Activated T-helper 1 cell treated with anti-CD3 and anti-CD28 coated beads, Interleukin-2, amount 50 U/mL, for 16 hours (primary cell): ENCODE measurements at places on chromosomes 1 and 21.
A peak's percentile ranks its signal among the peaks of the same experiment; 100 is the strongest.

DNA sequence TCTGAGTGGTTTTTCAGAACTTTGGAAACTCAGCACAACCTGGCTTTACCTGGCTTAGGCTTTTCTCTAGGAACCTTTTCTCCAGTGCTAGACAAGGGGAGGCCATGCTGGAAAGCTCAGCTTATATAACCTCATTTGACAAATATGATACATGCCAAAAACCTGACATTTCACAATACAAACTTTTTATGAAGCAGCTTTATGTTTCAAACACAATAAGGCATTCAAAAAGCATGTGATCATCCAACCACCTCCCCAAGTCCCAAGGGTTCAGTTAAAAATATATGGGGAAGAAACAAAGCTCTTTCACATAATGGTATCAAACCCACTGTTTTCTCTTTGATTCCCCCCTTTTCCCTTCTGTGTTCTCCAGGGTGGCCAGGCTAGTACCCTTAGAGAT is 63.7 kb downstream of the ZC3H11B start:
- DNase-seq, result no peak

DNA sequence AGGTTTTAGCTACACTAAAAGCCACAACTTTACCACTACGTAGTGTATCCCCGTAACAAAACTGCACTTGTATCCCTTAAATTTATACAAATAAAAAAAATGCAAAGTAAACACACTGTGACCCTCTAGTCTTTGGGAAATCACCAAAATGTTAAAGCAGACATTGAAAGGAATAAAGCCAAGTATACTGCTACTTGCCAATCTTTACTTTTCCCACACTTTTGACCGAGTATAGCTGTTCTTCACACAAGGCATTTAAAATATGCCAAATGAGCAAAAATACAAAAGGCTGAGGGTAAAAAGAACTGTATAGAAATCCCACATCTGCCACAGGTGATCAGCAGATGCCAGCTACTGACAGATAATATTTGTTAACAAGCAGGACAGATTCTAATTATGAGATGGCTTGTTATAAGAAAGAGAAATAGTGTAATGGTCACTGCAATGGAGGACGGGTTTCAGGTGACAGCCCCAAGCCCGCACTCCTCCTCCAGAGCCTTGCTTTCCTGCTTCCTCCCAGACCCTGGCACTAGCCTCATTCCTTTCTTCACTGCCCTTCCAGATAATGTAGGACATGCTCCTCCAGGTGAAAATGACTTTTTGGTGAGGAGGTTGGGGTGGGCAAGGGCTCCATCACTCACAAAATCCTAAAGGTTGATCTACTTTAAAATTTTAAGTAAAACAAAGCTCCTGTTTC is 18.1 kb downstream of the KCNT2 start:
- DNase-seq, result no peak

- DNase-seq, result no peak
These were observed 22.6 kb downstream of the COL18A1 start for GRCh38 chr21:45427331-45428271.

DNA sequence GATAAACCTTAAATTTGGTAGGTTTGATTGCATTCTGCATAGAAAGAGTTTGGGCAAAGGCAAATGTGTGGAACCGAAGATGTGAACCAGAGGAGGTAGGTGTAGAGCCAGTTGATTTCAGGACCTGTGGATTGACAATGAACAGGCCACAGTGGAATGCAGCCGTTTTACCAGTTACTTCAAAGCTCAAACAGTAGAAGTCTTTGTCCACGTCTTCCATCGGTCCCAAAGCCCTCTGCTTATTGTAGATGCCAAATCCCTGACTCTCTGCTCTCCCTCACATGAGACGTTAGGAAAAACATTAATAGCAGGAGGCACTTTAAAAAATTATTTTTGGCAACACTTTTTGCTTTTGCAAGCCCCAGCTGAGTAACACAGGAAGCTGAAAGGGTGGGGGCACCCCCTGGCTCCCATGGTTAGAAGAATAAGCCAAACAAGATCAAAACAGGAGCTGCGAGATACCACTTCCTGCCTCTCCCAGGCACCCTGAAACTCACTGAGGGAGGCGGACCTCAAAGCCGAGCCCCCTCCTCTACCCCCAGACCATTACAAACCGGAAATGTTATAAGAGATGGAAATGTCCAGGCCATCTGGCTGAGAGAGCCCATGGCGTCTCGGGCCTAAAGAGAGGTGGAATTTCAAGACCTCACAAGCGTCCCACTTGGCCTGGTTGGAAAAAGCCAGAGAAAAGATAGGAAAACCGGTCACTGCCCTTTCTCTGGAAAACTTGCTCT is 13.5 kb downstream of the TRAF3IP3 start:
- peak; percentile 47 for DNase-seq

- DNase-seq, result no peak
These were observed 23.3 kb upstream of the GBP2 start for GRCh38 chr1:89149229-89149628.

DNA sequence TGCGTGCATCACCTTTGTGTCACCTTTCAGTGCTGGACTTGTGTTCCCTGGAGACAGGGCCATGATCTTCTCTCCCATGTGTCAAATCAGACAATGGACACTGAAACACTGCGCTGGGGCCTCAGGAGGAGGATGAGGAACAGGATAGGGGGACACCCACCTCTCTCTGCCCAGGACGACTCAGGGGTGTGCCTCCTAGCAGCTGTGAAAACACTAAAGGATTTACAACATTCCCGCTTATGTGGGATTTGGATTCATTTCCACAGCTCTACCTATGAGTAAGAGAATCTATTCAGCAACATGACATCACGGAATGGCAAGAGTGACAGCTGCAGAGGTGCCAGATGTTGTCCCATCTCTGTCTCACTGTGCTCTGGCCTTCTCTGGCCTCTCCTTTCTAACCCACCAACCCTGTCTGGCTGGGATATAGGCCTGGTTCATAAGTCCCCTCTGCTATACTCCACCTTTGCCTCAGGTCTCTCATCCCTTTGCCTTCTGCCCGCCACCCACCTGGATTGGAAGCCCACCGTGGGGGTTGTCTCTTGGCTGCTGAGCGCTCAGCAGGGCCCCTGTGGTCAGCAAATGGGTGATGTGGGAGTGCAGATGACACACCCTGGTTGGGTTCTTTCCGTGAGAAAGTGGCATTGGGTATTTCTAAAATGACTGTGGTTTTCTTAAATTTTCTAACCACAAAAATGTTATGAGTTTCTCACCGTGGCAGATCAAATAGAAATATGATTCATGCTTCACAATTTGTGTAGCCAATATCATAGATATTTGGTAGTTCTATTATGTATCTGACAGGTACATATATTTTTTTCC is 47.1 kb upstream of the TLR5 start:
- peak; percentile 19 for DNase-seq

- no peak for DNase-seq
These were observed 126.1 kb downstream of the CDC42BPA start for GRCh38 chr1:227192163-227192562.

DNA sequence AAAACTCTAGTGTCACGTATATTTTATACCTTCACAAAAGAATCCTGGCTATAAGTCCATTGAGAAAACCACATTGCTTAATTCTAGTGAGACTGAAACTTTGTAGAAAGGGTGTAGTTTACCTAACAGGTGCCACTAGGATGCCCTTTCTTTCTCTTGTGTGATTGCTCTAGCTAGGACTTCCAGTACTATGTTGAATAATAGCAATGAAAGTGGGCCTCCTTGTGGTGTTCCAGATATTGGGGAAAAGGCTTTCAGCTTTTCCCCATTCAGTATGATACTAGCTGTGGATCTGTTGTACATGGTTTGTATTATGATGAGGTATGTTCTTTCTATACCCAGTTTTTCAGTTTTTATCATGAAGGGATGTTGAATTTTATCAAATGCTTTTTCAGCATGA is 39.7 kb upstream of the CHODL start:
- DNase-seq, result no peak

DNA sequence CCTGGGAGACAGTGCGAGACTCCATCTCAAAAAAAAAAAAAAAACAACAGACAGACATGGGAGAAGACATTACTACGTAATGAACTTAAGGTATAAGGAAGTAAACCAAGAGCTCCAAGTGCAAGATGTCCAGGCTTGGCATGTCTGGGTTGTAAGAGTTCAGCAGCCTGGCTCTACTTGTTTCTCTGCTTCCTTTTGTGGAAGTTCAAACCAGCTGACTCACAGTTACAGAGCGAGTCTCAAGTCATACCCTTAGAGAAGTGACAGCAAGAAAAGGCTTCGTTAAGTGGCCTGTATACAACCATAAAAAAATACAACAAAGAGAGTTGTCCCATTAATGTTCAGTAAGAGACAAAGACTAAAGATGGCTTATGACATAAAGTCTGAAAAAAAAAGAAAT is 1.3 kb downstream of the RIT1 start:
- DNase-seq, result no peak

DNA sequence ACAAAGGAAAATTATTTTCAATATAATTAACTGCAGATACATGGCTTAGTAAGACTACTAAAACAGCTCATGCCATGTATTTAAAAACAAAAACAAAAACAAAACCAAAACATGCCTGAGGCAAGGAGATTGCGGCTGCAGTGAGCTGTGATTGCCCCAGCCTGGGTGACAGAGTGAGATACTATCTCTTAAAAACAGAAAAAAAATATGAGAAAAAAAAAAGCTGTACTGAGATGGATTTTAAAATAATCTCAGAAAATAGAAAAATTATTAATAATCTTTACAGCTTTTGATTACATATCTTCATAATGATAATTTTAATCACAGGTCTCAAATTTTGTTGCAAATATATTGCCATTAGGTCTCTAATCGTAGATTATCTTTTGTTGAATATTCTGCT is 24.0 kb upstream of the LIN9 start:
- no peak for DNase-seq

- no peak for DNase-seq
These were observed 553.9 kb downstream of the DPYD start for GRCh38 chr1:97366984-97367383.

- DNase-seq, result peak; percentile 93
These were observed at the start of gene DUSP23 for GRCh38 chr1:159780583-159781582. TSS of gene DUSP23 (plus strand) at chr1:159780962. CDS start at chr1:159781101, 139 bp downstream.

GRCh38 chr1:118204105-118204504 is 19.1 kb upstream of the SPAG17 start:
- no peak for DNase-seq

DNA sequence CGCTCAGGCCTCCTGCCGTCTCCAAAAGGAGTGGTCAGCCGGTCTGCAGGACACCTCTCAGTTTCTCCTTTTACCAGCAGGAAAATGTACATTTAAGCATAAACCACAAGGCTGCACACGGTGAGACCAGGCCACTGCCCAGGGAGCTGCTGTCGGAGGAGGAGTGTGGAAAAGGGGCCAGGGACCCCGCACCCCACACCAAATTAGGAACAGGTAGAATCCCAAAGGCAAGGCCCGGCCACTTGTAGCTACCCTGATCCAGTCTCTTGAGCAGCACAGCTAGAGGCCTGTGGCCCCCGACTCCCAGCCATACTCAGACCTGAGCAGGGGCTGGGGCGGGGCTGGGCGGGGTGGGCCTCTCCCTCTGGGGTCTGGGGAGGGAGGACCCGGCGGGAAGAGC is 78.0 kb downstream of the PIK3CD start:
- DNase-seq, result no peak

GRCh38 chr1:235133086-235133485 is 4.4 kb upstream of the TOMM20 start:
- DNase-seq, result no peak

DNA sequence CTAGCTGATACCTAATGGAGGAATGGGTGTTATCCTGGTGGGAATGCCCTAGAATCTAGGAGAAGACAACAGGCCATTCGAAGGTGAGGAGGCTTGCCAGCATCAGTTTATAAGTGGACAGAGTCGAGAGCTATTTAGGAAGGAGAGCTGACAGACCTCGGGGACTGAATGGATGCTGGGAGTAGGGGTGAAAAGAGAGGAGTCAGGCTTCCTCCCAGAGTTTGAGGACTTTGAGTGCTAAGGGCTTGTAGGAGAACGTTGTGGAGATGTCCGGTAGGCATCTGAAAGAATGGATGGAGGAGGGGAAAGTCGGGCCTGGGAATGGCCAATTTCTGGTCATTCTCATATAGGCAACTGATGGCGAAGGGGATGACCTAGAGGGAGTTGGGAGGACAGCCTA is 155.1 kb downstream of the DYRK1A start:
- DNase-seq, result no peak

DNA sequence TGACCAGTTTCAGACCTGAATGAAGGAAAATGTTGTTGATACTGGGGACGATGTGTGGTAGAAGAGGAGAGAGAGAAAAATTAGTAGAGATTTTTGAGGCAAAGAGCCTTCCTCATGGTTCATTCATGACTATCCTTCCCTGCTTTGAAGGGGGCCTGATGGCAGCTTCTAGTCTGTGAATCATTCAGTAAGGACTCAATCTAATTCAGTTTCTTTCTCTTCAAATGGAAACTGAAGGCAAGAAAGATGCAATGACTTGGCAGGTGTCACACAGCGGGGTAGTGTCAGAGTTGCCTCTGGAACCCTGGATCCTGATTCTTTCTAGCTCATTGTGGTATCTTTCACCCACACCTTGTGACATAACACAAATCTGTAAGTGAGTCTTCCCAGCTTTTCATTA is 14.9 kb upstream of the CD5L start:
- no peak for DNase-seq

GRCh38 chr21:36061445-36061844 is 1.1 kb upstream of the SETD4 start:
- DNase-seq, result no peak

DNA sequence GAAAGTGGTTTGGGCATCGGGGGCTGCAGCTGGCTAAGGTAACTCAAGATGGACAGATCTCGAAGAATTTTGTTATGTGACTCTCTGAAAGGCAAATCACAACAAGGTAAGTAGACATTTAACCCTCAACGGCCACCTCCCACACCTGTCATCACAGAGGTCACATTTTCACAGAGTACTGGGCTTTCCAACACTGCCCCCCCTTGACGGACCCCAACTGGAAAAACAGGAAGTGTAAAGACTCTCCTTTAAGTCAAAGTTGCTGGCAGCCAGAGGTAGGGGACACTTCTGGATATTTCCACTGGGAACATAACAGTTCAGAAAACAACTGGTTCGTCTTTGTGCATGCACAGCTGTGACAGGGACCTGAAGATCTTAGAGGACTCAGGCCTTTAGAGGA is 22.3 kb downstream of the NOL9 start:
- no peak for DNase-seq

GRCh38 chr1:30345491-30346130 is 377.8 kb downstream of the MATN1 start:
- DNase-seq, result no peak

- DNase-seq, result no peak
These were observed 28.3 kb downstream of the KIRREL1 start for GRCh38 chr1:158021721-158022120.

- no peak for DNase-seq
These were observed 163.9 kb downstream of the LRRC40 start for GRCh38 chr1:70041317-70042045.

GRCh38 chr21:34112316-34113033 is 39.1 kb downstream of the MRPS6 start:
- no peak for DNase-seq

- no peak for DNase-seq
These were observed at the start of gene MANEAL for GRCh38 chr1:37793773-37794371. TSS of gene MANEAL (plus strand) at chr1:37793847. CDS start at chr1:37794183, 336 bp downstream.

- DNase-seq, result no peak
These were observed 47.7 kb downstream of the ZNF644 start for GRCh38 chr1:90973897-90974798.

GRCh38 chr1:55695552-55695951 is 480.4 kb upstream of the USP24 start:
- DNase-seq, result no peak
